ENCODE measurements at places on chromosomes 1 and 21. TPM values are rescaled to one million over a fixed set of nuclear protein-coding genes. Genes with fewer than 3 reads are reported as not detected.

Gene KCNJ15
- not detected for total RNA-seq

Gene AMPD1
- not detected for total RNA-seq

Gene B3GALT6
- total RNA-seq: 26.7 TPM

Gene RBM34
- 93.9 TPM for total RNA-seq

Gene HLX
- 5.0 TPM for total RNA-seq

Gene ATP6V1G3
- not detected for total RNA-seq

- no peak for DNase-seq
Measured at GRCh38 chr1:51927029-51927428, 48.5 kb upstream of the NRDC start.

DNA sequence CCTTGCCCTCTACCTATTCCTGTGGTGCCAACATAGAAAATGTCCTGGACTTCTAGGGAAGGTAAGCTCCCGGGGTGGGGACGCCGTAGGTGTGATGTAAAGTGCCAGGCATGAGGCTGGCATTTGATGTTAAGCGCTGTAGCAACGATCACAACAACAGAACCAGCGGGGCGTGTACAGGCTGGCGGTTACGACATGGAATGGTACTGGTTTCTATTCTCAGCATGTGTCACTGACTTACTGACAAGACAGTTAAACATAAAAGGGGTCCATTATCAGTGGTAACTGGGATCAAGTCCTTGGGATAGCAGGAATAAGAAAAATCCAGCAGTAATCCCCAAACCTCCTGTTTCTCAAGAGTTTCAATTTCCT lies 58.9 kb downstream of the TGFBR3 start:
- DNase-seq: peak; percentile 75

DNA sequence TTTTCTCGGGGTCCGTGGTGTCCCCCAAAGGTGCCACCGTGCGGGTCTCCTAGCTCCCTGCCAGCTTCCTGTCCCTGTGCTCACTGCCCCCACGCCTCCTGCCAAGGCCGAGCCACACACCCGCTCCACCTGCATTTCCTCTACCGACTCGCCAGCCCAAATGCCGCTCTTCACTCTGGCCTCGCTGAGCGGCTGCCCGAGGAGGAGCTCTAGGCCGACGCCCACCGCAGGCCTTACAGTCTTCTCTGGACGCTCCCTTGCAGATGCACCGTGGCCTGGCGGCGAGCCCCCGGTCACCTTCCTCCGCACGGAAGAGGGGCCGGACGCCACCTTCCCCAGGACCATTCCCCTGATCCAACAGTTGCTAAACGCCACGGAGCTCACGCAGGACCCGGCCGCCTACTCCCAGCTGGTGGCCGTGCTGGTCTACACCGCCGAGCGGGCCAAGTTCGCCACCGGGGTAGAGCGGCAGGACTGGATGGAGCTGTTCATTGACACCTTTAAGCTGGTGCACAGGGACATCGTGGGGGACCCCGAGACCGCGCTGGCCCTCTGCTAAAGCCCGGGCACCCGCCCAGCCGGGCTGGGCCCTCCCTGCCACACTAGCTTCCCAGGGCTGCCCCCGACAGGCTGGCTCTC lies 26.3 kb downstream of the FTCD start:
- DNase-seq: no peak

- no peak for DNase-seq
Measured at GRCh38 chr1:101051688-101052638, 26.4 kb upstream of the DPH5 start.

DNA sequence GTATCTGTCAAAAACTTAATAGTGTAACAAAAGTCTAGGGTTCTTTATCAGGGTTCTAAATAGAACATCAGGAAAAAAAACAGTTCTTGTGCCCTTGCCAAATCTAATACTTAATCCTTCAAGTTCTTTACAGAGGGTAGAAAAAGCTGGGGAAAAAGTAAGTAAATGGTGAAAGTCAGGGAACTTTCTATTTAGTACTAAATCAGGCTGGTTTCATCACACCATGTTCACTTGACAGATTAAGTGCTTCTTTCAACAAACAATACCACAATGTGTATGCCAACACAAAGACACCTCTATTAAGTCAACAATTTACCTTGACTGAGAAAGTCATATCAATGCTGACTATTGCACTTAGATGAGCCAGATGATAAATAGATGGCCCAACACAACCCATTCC lies 9.7 kb downstream of the DBT start:
- DNase-seq: no peak

- DNase-seq: peak; percentile 58
Measured at GRCh38 chr1:85581802-85582686, 1.5 kb downstream of the CCN1 start.

DNA sequence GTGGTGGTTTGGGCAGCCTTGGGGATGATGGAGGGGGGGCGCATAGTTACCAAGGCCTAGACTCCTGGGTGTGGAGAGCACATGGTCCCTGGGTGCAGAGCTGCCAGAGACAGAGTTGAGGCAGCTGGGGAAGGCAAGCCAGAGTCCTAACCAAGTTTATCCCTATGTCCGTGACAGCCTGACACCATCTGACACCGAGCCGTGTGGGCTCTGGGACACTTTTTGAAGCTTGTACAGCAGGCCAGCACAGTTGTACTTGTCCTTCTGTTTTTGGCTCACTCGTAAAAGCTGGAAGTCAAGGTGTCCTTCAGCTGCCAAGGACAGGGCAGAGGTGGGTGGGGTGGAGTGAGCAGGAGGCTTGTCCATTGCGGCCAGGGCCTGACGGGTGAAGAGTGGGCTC lies 28.5 kb downstream of the SLC26A9 start:
- DNase-seq: no peak

DNA sequence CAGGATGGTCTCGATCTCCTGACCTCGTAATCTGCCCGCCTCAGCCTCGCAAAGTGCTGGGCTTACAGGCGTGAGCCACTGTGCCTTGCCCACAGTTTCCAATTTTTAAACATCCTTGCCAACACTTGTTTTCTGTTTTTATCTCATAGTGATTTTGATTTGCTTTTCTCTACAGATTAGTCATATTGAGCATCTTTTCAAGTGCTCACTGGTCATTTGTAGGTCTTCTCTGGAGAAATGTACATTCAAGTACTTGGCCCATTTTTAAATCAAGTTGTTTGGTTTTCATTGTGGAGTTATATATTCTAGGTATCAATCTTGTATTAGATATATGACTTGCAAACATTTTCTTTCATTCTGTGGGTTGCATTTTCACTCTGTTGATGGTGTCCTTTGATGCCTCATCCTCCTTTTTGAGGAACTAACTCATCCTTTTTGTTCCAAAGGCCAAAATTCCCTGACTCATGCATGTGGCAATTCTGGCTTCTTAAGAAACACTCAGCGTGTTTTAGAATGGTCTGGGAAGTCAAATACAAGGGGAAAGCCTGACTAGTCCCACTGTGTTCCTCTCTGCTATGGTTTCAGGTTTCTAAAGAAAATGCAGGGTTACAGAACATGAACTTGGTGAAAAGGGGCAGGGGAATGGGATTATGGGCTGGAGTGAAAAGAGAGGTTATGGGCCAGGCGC lies 37.3 kb downstream of the PTAFR start:
- no peak for DNase-seq

GRCh38 chr1:219478811-219479210 lies 134.1 kb downstream of the ZC3H11B start:
- DNase-seq: no peak

DNA sequence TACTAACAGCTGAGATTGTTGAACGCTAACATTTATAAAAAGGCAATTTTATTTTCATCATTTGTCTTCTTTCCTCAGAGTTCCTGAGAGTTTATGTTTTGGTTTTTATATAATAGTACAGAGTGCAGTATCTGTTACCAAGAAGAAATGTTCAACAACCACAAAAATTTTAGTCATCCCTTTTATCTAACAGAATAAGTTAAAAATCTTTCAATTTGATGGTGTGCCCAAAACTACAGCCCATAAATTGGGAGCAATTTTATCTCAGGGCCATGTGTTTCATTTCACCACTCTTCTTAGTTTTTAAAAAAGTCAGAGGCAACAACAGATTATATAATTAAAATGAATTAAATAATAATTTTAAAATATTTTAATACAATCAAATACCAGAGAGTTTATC lies 37.1 kb downstream of the NEXN start:
- DNase-seq: no peak

GRCh38 chr1:211734359-211734758 lies 58.9 kb upstream of the NEK2 start:
- DNase-seq: peak; percentile 71

- DNase-seq: no peak
Measured at GRCh38 chr1:68211761-68212380, 20.5 kb downstream of the WLS start.

GRCh38 chr1:19925342-19926070 lies 2.1 kb upstream of the PLA2G2E start:
- no peak for DNase-seq

DNA sequence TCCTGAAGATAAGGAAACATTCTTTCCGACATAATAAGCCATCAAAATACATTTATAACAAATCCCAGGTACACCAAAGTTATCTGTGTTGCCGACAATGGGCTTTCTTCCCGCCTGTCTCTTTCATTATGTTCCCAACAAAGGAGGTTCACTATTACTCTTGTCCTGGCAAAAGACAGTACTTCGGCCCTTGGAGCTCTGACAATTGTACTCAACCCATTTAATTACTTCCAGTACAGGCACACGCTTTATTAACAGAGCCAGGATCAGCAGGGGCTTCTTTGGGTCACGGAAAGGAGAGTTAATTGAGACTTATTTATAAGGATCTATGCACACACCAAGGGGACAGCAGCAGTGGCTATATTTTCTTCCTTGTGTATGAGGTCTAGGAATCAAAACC lies 46.6 kb upstream of the DUSP10 start:
- no peak for DNase-seq

Data from Caki2 (cell line).